ENCODE measurements at places on chromosomes 12 and 14.

GRCh38 chr12:80792861-80793260 lies 76.1 kb downstream of the MYF5 start:
- DNase-seq, result no peak

DNA sequence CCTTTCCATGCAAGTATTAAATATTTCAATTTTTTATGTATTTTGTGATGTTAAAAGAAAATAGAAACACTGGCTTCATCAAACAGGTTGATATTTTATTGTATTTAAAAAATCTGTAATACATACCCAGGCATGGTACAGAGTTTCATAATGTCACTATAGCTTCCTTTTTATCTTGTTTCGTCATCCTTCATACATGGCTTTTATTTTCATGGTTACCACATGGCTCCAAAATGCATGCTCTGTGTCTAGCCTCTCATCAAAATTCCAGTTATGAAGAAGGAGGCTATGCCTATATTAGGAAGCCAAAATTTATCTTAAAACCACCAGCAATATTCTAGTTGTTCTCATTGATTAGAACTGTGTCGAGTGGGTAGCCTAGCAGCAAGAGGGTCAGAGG lies 464.8 kb downstream of the BTG1 start:
- DNase-seq, result no peak

GRCh38 chr12:22899184-22899583 lies 274.2 kb downstream of the ETNK1 start:
- no peak for DNase-seq

- no peak for DNase-seq
These were observed 7.8 kb downstream of the BHLHE41 start for GRCh38 chr12:26116829-26117715.

DNA sequence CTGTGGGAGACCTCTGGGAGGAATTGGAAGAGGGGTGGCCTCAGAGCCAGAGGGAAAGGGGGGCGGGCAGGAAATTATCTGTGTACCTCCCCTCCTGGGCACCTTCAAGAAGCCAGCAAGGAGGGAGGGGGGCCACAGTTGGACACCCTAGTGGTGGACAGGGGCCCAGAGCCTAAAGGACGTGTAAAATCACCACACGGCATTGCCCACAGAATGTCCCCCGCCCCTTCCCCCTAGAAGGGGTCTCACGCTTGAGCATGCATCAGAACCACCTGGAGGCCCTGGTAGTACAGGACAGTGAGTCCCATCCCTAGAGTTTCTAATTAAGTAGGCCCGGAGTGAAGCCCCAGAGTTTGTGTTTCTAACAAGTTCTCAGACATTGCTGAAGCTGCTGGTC lies 8.2 kb downstream of the ENDOU start:
- DNase-seq, result no peak

GRCh38 chr14:73777420-73777819 lies 63.2 kb upstream of the PNMA1 start:
- no peak for DNase-seq

GRCh38 chr12:119235197-119235751 lies 56.5 kb downstream of the HSPB8 start:
- no peak for DNase-seq

GRCh38 chr12:106046947-106047346 lies 91.8 kb downstream of the NUAK1 start:
- DNase-seq, result no peak

GRCh38 chr14:73462815-73463214 lies 4.5 kb upstream of the NUMB start:
- no peak for DNase-seq

GRCh38 chr14:98999901-99000300 lies 272.1 kb downstream of the BCL11B start:
- no peak for DNase-seq

DNA sequence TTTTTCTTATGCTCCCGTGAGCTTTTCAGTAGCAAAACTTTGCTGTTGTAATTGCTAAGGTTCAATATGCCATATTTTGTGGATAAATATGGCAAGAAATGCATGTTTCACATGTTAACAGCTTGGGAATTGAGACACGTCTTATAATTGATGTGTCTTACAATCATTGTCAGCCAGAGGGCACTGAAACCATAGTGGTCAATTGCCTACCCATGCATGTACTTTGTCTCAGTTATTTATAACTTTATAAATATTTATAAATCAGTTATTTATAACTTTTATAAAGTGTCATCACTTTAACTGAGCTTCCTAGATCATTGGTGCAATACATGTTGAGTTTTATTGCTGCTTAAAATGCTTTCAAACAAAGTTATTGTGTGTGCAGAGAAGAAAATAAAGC lies 82.0 kb downstream of the CATSPERB start:
- DNase-seq, result no peak

DNA sequence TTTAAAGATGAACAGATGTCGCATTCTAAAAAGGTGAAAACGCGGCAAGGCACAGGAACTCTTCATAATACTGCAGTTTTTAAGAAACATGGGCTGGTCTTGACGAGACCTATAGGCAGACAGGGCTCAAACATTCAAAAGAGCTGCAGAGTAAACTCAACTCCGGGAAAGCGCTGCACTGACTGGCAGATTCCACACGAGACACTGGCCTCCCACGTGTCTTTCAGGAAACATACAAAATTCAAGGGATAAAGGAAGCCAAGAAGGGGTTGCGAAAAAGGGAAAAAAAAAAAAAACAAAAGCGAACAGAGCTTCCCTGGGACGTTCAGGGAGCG lies 614 bp upstream of the ARF6 start:
- DNase-seq, result peak; percentile 49

DNA sequence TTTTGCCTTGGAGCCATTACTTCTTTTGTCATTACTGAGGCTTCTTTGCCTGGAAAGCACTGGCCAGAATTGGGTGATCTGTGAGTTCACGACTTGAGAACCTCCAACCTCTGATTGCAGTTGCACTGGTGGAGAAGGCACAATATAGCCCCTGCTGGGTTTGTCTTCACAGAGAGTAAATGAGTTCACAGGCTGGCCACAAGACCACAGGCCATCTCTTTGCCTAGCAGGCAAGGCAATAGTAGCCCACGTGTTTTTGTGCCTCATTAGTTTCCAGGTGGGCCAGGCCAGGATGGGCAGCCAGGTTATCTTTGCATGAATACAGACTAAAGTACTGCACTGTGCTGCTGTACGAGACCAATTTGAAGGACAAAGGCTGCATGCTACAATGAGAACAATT lies 468.8 kb downstream of the NRXN3 start:
- no peak for DNase-seq

DNA sequence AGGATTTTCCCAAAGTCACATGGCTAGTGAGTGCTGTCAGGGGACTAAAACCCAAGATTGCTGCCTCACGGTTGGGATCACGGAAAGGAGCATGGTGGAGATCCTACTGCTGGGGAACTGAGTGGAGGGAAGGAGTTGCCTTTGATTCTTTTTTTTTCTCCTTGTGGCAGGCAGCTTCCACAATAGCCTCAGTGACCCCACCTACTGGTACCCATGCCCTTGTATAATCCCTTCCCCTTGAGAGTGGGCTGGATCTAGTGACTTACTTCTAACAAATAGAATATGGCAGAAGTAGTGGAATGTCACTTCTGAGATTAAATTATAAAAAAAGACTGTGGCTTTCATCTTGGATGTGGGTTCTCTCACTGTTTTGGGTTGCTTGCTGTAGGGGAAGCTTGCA lies 135.7 kb downstream of the DICER1 start:
- DNase-seq, result no peak

GRCh38 chr14:52314595-52315354 lies 663 bp downstream of the PTGER2 start:
- no peak for DNase-seq

GRCh38 chr12:30845676-30846075 lies 80.9 kb upstream of the TSPAN11 start:
- no peak for DNase-seq

- DNase-seq, result no peak
These were observed 50.4 kb downstream of the MAGOHB start for GRCh38 chr12:10563002-10563401.

DNA sequence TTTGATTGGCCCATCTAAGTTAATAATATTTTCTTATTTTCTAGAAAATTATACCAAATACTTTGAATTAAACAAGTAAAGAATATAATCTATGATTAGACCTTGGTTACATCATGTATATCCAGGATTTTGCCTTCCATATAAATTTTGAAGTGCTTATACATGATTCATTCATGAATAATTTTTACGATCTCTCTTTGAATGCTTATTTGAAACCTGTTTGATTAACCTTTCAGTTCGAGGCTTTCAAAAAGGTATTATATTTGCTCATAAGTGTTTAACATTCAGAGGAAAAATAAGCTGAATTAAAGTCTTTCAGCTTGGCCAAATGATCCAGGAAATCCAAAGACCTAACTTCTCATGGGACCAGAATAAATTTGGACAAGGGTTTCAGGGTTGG lies 495.2 kb upstream of the GARIN6 start:
- no peak for DNase-seq

DNA sequence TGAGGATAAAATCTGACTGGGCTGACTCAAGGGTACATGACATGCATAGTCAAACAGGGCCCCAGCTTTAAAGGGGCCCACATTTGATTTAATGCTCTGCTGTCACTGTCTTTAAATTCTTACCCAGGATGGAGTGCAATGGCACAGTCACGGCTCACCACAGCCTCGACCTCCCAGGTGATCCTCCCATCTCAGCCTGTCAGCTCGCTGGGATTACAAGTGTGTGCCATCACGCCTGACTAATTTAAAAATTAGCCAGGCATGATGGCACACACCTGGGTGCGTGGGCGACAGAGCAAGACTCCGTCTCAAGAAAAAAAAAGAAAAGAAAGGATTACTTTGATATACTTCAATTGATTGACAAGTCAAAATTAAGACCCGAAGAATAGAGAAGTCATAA lies 9.2 kb upstream of the PLBD1 start:
- no peak for DNase-seq

- DNase-seq, result no peak
These were observed 31.8 kb downstream of the CALM1 start for GRCh38 chr14:90428676-90429075.

- DNase-seq, result no peak
These were observed 35.6 kb downstream of the GCH1 start for GRCh38 chr14:54867011-54867410.

DNA sequence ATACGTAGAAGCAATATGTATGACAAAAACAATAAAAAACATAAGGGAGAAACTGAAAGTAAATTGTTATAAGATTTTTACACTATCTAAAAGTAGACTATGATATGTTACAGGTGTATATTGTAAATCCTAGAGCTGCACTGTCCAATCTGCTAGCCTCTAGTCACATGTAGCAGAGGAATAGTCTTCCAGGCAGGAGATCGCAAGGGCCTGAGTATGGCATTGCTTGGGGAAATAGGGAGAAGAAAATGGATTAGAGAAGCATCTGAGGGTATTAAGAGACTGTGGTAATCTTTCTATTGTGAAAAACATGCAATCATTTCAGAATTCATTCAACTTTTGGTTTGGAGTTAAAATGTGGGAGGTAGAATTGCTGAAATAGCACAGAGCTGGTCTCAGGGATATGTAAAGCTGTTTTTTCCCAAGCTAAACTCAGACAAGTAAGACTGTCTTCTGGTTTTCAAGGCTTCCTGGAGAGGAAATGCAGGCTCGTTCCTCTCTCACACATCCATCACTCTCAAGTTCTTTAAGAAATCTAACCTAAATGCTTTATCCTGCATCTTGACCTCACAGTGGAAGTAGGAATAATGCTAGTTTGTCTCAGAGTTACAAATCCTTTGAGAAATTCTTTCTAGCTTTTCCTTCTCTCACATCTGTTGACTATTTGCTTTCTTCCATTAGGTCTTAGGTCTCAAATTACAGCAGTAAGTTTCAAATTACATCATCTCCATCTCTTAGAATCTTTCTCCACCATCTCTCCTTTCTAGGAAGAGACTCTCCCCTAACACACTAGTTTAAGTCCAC lies 7.6 kb upstream of the CCDC184 start:
- peak; percentile 17 for DNase-seq

DNA sequence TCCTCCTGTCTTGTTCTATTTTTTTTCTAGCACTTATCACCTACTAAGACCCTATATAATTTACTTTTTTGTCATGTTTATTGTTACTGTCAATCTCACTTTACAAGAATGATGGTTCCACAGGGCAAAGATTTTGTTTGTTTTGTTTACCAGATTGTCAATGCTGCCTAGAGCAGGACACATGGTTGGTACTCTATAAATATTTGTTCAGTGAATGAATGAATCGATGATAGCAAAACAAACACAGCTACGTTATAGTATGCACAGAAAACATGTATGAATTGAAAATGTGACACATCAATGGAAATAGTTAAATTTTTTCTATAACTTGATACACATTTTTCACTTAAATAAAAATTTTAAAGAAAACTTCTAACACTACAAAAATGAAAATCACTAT lies 67.1 kb upstream of the KRR1 start:
- DNase-seq, result no peak

GRCh38 chr14:73426877-73427276 lies 31.5 kb downstream of the NUMB start:
- DNase-seq, result no peak

- no peak for DNase-seq
These were observed 2.4 kb downstream of the PFKM start for GRCh38 chr12:48121522-48121921.

- no peak for DNase-seq
These were observed 15.3 kb downstream of the ARID4A start for GRCh38 chr14:58313699-58314098.

DNA sequence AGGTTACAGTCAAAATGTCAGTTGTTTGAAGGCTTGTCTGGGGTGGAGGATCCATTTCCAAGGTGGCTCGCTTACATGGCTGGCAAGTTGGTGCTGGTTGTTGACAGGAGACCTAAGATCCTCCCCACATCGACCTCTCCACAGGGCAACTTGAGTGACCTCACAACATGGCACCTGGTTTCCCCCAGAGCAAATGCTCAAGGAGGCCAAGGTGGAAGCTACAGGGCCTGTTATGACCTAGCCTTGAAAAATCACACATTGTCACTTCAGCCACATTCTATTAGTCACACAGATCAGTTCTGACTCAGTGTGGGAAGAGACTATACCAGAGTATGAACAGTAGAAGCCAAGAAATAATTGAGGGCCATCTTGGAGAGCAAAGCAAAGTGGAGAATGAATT lies 11.3 kb upstream of the GNG2 start:
- DNase-seq, result no peak

DNA sequence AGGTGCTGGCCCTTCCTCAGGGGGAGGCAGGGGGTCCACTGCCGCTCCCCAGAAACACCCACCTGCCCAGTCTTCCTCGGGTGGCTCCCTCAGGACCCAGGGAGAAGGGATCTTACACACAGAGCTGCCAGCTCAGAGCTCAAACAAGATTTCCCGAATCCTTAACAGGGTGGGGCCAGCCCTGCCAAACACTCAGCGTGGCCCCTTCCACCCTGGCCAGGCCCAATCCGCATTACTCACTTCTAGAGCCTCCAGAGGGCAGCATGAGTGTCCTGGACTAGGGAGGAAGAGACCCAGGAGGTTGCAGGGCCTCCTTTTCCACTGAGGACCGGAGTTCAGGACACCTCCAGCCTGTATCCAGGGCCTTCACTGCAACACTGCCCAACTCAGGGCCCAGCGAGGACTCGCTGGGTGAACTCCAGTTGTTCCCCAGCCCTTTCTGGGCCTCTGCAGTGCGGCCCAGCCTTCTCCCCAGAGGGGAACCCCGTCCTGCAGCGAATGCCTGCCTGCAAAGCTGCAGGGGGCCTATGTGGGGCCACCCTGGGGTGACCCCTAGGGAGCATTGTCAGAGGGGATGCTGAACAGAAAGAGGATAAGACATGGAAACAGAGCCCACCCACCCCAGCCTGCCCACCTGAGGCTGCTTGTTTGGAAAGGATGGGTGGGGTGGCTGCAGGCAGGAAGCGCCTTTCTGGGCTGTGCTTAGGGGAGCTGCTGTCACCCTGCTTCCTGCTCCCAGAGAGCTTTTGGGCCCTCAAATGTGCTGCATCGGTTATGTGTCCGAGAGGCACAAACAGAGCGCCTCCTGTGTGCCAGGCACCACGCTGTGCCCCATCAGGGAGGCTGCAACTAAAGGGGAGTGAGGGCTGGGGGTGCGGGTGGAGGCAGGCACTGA lies 43.8 kb downstream of the CCNK start:
- DNase-seq, result no peak
